Adrenal gland (tissue), 19 donors: ENCODE measurements at places on chromosomes 1 and 21. TPM values are rescaled to one million over a fixed set of nuclear protein-coding genes. Genes with fewer than 3 reads are reported as not detected.

GSTM3 gene
- 117 TPM for total RNA-seq

- DNase-seq = no peak
Measured at GRCh38 chr1:94982398-94982797, 55.5 kb upstream of the CNN3 start.

S100A14 gene
- total RNA-seq = not detected

DNA sequence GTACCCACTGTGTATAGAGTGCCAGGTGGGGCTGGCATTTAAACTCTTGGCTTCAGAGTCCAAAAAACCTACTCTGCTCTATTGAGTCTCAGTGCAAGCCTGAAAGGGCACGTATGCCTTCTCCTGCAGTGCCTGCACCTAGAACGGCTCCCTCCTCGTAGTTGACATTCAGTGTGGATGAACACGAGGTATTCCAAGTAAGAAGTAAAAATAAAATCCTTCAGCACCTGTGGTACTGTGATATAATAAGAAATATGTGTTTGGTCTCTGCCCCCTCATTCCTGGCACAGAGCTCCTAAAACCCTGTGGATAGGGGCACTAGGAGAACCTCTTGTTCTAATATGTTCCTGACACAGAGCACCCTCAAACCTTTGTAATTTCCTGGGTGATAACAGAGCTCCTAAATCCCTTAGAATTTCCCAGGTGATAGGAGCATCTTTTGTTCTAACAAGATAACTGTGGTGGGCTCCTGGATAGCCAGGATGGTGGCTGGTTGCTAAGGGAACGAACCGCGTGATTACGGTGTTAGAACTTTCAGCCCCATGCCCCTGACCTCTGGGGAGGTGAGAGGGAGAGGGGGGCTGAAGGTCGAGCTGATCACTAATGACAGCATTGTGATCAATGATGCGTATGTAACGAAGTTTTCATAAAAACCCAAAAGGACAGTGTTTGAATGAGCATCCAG, 16.8 kb downstream of the UCK2 start:
- DNase-seq = no peak

DNA sequence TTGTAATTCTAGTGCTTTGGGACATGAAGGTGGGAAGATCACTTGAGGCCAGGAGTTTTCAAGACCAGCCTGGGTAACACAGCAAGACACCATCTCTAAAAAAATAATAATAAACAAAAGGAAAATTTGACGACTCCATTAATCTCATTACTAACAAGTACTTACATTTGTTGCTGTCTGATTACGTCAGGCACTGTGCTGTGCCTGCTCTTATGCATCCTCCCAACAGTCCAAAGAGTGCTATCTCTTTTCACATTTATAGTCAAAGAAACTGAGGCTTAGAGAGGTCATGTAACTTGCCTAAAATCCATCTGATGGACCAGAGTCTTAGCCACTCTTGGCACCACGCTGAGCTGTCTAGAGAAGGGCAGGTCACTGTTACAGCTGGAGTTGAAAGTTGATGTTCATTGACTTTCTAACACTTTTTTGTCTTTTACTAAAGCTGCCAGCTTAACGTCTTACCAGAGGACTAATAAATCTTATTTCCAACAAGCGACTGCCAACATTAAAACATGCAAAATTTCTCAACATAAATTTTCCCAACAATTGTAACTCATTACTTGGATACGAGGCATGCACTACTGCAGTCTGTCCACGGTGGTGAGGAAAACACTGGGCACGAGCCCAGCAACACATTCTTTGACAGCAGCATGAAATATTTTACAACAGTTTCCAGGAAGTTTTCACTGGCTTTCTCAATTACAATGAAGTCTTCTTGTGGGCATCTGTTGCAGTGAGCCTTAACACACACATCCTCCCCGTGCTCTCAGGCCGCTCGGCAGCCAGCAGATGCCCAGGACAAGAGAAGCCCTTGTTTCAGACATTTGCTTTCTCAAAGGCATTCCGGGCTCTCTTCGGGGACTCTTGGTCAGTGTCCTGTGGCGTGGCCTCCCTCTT, 262.9 kb upstream of the PROX1 start:
- DNase-seq = no peak
